ENCODE measurements at places on chromosomes 4 and X. TPM values are rescaled to one million over a fixed set of nuclear protein-coding genes. Genes with fewer than 3 reads are reported as not detected.

ZNF182 gene
- 6.7 TPM for total RNA-seq

TMEM271 gene
- total RNA-seq: not detected

TKTL1 gene
- total RNA-seq: 1.1 TPM

OPRPN gene
- not detected for total RNA-seq

CCNA2 gene
- total RNA-seq: 61.5 TPM
